Muscle of arm (tissue), 14 donors: ENCODE measurements at places on chromosomes 2 and 18. TPM values are rescaled to one million over a fixed set of nuclear protein-coding genes. Genes with fewer than 3 reads are reported as not detected.

DNA sequence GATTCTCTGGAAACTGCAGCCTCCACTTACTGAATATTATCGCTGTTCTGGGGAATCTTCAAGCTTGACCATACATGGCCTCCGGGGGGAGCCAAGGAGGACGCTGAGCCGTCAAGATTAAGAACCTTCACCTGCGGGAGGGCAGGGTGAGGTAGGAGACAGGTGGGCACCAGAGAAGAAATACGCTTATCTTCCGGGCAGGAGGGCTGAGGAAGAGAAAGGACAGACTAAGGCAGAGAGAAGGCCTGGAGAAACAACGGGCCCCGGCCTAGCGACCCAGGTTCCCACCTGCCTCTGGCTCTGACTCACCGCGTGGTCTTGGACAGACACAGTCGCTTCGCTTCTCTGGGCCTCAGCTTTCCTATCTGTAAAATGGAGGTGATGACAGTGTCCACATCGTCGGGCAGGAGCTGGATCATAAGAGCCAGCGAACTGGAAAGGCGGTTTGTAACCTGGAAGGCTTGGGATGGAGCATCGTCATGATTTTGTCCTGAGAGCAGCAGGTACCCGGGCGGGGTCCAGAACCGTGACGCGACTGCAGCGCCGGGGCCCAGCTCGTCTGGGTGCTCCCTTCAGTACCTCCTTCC, 659 bp downstream of the ZNF142 start:
- DNase-seq, result peak; percentile 15

GRCh38 chr18:79855147-79855933, 57.6 kb downstream of the KCNG2 start:
- no peak for DNase-seq

DNA sequence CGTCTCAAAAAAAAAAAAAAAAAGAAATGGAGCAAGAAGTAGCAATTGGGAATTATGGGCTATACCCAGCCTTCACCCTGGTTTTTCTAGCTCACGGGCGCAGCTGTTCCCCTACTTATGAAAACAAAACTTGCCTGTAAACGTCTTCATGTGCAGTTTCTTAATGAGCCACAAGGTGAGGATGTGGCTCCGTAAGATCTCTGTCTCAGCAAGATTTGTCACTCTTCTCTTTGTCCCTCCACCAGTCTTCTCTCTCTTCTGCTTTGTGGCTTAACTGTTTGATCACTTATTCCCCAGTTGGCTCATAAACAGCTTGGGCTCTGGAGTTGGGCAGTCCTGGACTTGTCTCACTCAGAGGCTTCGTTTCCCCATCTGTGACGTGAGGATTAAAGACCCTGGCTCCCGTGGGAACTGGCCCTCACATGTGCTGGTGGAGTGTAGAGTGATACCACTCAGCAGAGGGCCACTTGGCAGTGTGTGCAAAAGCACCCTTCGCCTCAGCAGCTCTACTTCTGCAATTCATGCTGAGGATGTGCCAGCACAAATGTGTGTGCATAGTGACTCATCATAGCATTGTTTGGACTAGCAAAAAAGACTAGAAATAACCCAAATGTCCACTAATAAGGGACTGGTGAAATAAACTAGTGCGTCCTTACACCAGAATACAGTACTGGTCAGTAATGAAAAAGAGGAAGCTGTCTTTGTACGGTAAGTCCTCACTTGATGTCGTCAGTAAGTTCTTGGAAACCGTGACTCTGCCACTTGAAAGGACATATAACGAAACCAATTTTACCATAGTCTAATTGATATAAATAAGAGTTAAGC, 8.7 kb downstream of the CEP68 start:
- DNase-seq, result peak; percentile 56

GRCh38 chr2:63751901-63752300, 89.8 kb upstream of the UGP2 start:
- no peak for DNase-seq

DNA sequence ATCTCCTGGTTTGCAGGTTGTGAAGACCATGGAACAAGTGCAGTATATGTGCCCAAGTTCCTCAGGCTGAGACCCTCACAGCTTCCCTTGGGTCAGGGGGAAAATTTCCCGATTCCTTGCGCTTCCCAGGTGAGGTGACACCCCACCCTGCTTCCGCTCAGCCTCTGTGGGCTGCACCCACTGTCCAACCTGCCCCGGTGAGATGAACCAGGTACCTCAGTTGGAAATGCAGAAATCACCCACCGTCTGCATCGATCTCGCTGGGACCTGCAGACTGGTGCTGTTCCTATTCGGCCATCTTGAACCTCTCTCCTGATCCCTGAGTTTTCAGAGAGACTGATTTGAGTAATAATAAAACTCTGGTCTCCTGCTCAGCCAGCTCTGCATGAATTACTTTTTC, 30.6 kb downstream of the CHCHD5 start:
- no peak for DNase-seq

GRCh38 chr2:236706288-236706687, 136.7 kb downstream of the ACKR3 start:
- no peak for DNase-seq

- DNase-seq, result no peak
These were observed 13.4 kb upstream of the PAX3 start for GRCh38 chr2:222311978-222312738.

- DNase-seq, result no peak
These were observed 74.0 kb downstream of the CMPK2 start for GRCh38 chr2:6791682-6792081.

DNA sequence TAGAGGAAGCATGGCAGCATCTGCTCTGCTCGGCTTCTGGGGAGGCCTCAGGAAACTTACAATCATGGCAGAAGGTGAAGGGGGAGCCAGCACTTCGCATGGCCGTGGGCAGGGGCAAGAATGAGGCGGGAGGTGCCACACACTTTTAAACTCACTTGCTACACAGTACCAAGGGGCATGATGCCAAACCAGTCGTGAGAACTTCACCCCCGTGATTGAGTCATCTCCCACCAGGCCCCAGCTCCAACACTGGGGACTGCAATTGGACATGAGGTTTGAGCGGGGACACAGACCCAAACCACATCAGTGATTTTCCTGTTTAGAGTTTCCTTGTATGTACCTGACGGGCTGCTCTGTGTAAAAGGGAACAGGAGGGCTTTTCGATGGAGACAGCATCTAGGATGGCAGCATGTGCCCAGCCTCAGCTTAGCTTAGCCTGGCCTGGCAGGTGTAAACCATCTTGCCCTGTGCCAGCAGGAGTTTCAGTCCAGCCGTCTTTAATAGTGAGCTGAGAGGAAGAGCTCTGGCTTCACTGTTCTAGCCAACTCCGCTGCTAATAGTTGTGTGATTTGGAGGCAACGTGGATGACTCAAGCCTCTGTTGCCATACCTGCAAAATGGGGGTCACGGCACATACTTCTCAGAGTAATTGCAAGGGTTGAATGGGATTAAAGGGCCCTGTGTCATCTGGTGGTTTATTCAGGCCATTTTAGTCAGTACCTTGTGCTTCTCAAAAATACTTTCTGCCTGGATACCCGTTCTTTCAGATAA, 101.8 kb downstream of the ASAP2 start:
- DNase-seq, result no peak

DNA sequence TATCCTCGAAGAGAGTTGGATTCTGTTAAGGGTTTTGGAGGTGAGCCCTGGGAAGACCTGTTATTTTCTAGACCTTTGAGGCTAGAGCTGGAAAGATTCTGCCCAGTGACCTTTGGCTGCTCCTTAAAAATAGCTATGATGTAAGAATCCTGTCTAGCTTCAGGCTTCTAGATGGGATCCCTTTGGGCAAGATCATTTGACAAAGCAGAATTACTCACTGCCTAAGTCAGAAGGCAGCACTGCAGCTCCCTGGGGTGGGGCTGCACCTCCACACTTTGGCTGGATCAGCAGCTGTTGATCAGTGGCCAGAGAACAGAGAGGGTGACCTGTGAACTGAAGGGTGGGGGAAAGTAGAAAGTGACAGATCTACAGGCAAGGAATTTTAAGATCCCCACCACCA, 103.8 kb downstream of the ASAP2 start:
- peak; percentile 80 for DNase-seq

- DNase-seq, result no peak
These were observed 82.2 kb upstream of the ID2 start for GRCh38 chr2:8599421-8600242.

GRCh38 chr2:242056026-242056425, 186.5 kb downstream of the RTP5 start:
- DNase-seq, result no peak

The DPP4 gene
- polyA plus RNA-seq, result 11.8 TPM

The EPHA4 gene
- 17.4 TPM for polyA plus RNA-seq

The NBEAL1 gene
- 5.8 TPM for polyA plus RNA-seq

The STEAP3 gene
- 26.1 TPM for polyA plus RNA-seq

The SRD5A2 gene
- 0.03 TPM for polyA plus RNA-seq

The G6PC2 gene
- not detected for polyA plus RNA-seq

The CCDC68 gene
- 1.2 TPM for polyA plus RNA-seq

The FAM237A gene
- not detected for polyA plus RNA-seq
